ENCODE measurements at places on chromosomes 3 and 15.

- H3K27me3 ChIP-seq, result no peaks in the 10 kb centered on the region
- H3K27ac ChIP-seq, result peak overlapping the region; percentile 77
Measured at GRCh38 chr3:49807431-49808114, 4.5 kb downstream of the INKA1 start.

DNA sequence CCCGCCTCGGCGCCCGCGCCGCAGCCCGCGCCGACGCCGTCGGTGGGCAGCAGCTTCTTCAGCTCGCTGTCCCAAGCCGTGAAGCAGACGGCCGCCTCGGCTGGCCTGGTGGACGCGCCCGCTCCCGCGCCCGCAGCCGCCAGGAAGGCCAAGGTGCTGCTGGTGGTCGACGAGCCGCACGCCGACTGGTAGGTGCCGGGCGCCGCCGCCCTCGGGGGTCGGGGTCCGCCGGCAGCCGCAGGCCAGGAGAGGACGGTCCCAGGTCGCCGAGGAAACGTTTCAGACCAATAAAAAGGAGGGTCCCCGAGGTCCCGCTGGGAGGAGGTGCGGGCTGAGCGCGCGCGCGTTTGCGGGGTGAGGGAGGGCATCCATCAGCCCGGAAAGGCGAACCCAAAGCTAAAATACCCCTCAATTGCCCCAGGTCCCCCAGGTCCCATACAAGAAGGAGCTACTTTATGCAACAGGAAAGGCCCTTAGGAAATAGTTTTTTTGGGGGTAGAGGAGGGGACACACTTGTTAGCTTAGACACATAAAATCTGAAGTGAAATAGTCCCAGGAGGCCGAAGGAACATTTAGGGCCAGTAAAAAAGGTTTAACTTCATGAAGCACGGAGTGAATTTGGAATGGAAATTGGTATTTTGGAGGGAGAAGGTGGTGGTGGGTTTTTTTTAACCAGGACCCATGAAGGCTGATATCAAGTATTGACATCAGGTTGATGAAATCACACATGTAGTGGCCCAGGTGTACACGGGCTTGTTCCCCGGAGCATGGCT, 739 bp downstream of the SYN2 start:
- H3K27ac ChIP-seq, result no peak overlapping the region
- H3K4me3 ChIP-seq, result no peak overlapping the region
- DNase-seq, result no peak
- H3K4me1 ChIP-seq, result peaks cover 2% of the 10 kb centered on the region
- no peaks in the 10 kb centered on the region for H3K36me3 ChIP-seq

DNA sequence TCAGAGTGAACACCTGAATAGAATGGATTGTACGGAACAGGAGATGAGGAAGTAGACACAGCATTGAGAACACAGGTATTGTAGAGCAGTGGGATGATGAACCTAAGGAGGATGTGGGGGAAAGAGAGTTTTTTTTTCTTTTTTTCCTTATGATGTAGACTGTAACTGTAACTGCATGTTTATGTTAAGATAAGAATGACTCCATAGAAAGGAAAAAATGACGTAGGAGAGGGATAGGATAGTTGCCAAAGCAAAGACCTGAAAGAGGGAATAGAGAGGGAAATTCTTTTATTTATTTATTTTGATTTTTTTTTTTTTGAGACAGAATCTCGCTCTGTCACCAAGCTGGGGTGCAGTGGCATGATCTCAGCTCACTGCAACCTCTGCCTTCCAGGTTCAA, 33.2 kb downstream of the APH1B start:
- no peaks in the 10 kb centered on the region for H3K36me3 ChIP-seq
- H3K4me1 ChIP-seq, result no peaks in the 10 kb centered on the region
- no peak overlapping the region for H3K27ac ChIP-seq
- H3K4me3 ChIP-seq, result no peak overlapping the region

DNA sequence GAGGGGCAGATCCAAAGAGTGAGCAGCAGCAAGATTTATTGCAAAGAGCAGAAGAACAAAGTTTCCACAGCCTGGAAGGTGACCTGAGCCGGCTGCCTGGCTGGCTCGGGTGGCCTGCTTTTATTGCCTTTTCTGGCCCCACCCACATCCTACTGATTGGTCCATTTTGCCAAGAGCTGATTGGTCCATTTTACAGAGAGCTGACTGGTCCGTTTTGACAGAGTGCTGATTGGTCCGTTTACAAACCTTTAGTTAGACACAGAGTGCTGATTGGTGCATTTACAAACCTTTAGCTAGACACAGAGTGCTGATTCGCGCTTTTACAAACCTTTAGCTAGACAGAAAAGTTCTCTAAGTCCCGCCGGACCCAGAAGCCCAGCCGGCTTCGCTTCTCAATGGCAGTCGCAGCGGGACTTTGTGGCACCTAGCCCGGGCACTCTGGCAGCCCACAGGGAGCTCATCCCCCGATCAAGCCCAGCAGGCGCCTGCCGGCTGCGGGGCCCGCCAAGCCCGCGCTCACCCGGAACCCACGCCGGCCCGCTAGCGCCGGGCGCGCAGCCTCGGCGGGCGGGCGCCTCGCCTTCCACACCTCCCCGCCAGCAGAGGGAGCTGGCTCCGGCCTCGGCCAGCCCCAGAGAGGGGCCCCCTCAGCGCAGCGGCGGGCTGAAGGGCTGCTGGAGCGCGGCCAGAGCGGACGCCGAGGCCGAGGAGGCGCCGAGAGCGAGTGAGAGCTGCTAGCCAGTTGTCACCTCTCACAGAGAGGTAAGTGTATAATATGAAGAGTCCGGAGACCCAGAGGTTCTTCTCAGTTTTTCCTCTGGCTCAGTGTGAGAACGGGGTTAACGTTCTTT, 339.2 kb downstream of the CHL1 start:
- no peaks in the 10 kb centered on the region for H3K36me3 ChIP-seq
- no peak overlapping the region for H3K4me3 ChIP-seq
- H3K27me3 ChIP-seq, result no peaks in the 10 kb centered on the region
- H3K4me1 ChIP-seq, result no peaks in the 10 kb centered on the region
- no peak for DNase-seq
- H3K27ac ChIP-seq, result no peak overlapping the region
